ENCODE measurements at places on chromosomes 7 and 10. TPM values are rescaled to one million over a fixed set of nuclear protein-coding genes. Genes with fewer than 3 reads are reported as not detected.

PALD1 gene
- polyA plus RNA-seq = not detected

DNA sequence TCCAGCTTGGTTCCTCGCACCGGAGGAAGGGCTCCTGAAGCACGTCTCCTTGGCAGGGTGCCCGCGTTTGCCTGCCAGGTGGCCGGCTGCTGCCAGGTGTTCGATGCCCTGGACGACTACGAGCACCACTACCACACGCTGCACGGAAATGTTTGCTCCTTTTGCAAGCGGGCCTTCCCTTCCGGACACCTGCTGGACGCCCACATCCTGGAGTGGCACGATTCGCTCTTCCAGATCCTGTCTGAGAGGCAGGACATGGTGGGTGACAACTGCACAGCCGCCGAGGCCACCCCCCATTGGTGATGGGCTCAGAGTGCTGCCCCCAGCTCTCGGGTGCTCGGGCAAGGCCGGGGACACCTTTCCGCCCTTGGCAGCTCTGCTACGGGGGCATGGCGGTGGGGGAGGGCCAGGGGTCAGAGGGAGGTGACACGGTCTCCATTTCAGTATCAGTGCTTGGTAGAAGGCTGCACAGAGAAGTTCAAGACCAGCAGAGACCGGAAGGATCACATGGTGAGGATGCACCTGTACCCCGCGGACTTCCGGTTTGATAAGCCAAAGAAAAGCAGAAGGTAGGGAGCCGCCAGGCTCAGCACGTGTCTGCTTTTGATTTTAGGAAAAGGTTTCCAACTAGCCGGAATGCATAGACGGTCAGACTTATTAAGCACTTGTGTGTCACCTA is 1.1 kb downstream of the ZNF511 start:
- H3K27ac ChIP-seq = peak overlapping the region; percentile 99
- peaks cover 18% of the 10 kb centered on the region for H3K4me1 ChIP-seq
- peaks cover 26% of the 10 kb centered on the region for H3K36me3 ChIP-seq
- DNase-seq = no peak
- no peaks in the 10 kb centered on the region for H3K27me3 ChIP-seq

DNA sequence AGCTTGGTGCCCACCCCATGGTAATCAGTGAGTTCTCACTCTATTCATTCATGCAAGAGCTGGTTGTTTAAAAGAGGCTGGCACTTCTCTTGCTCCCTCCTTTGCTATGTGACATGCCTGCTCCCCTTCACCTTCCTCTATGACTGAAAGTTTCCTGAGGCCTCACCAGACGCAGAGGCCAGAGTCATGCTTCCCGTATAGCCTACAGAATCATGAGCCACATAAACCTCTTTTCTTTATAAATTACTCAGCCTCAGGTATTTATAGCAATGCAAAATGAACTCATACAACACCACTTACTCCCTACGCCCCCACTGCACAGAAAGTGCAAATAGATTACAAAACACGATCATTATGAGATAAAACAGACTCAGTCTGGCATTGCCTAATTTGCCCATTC is 39.0 kb downstream of the SEC61G start:
- H3K4me3 ChIP-seq = no peak overlapping the region
- H3K27me3 ChIP-seq = no peaks in the 10 kb centered on the region

- no peaks in the 10 kb centered on the region for H3K4me1 ChIP-seq
- H3K36me3 ChIP-seq = no peaks in the 10 kb centered on the region
- no peak overlapping the region for H3K4me3 ChIP-seq
- DNase-seq = no peak
Measured at GRCh38 chr7:46386428-46387399, 465.6 kb upstream of the IGFBP3 start.

FLNC gene
- not detected for polyA plus RNA-seq

BTAF1 gene
- 9.6 TPM for polyA plus RNA-seq

- no peak overlapping the region for H3K4me3 ChIP-seq
- no peak overlapping the region for H3K27ac ChIP-seq
- no peak for DNase-seq
- H3K27me3 ChIP-seq = no peaks in the 10 kb centered on the region
- no peaks in the 10 kb centered on the region for H3K36me3 ChIP-seq
- peaks cover 21% of the 10 kb centered on the region for H3K4me1 ChIP-seq
Measured at GRCh38 chr10:32982293-32982709, 24.3 kb upstream of the ITGB1 start.

GRCh38 chr7:84820481-84820880 is 366.4 kb downstream of the SEMA3D start:
- H3K36me3 ChIP-seq = no peaks in the 10 kb centered on the region
- no peak for DNase-seq
- H3K4me1 ChIP-seq = no peaks in the 10 kb centered on the region
- H3K4me3 ChIP-seq = no peak overlapping the region
- H3K27ac ChIP-seq = no peak overlapping the region

CHAT gene
- polyA plus RNA-seq = not detected

NXPH1 gene
- polyA plus RNA-seq = not detected

C10orf53 gene
- polyA plus RNA-seq = not detected

DNA sequence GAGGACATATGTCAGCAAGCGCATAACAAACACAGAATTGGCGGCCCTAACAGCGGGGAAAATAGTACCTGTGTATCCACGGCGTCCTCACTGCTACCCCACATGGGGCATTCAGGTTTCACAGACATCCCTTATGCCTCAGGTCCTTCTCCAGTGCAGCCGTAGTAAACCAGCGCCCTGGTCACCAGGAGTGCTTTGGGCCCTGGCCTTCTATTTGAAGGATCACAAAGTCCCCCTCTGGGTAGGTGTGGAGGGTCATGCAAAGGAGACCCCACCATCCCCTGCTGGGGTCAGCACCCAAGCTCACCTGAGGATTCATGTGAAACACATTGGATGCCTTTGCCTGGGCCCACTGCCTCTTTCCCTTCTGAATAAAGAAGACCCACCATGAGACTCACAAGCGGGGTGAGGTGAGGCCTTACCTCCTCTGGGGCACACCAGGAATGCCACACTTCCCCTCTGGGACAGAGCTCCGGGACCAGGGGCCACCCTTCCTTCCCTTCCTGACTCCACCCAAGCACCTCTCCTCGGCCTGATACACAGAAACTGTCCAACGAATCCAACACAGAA is 18.8 kb downstream of the CLRN3 start:
- no peaks in the 10 kb centered on the region for H3K36me3 ChIP-seq
- H3K4me1 ChIP-seq = no peaks in the 10 kb centered on the region
- no peak overlapping the region for H3K4me3 ChIP-seq
- H3K27ac ChIP-seq = no peak overlapping the region

DNA sequence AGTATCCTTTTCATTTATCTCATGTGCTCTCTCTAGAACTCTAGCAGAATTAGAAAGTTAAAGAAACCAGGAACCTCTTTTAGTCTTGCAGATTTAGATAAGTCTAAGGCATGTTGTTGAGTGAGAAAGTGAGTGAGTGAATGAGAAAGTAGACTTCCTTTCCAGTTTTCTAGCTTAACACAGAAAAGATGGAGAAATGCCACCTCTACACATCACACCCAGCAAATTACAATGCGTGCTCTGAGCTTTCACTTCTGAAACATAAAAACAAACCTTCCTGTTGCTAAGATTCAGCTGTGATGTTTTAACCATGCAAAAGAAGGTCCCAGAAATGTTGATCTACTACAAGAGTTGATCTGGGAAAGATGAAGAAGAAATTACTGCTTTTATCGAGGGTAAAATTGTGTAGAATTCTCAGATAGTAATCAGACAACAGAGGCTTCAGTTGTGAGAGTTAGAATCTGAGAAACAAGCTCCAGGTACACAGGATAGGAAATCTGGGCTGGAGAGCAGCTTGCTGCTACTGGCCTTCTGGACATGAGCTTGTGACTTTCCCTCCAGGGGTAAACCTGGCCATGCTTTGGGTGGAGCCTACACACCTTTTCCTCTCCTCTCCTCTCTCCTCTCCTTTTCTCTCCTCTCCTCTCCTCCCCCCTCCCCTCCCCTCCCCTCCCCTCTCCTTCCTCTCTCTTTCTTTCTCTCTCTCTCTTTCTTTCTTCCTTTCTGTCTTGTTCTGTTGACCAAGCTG is 4.6 kb downstream of the CYP3A5 start:
- no peak overlapping the region for H3K4me3 ChIP-seq
- no peaks in the 10 kb centered on the region for H3K36me3 ChIP-seq
- no peak overlapping the region for H3K27ac ChIP-seq
- peaks cover 6% of the 10 kb centered on the region for H3K4me1 ChIP-seq

DNA sequence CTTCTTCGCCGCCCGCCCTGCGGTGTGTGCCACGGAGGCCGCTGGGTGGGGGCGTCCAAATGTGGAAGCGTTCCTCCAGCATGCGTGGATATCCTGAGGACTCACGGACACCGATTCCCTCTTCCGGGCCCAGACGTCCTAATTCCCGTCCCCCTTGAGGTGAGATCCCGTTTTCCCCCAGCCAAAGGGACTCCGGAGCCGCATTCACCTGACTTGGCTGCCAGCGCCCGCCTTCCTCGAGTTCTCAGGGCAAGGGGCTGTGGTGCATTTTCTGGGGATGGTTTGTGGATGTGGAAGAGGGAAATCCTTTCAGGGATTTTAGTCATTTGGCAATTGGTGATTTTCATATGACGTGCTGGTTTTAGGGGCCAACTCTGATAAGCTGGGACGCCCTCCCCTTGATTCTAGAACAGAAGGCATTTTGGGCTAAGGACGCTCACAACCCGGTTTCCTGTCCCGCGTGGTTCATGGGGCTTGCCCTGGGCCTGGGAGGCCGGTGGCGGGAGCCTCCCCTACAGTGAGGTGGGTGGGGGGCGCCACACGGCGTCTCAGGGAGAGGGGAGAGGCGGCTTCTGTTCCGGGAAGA is 165.4 kb downstream of the ACTR3B start:
- no peak overlapping the region for H3K4me3 ChIP-seq
- H3K4me1 ChIP-seq = no peaks in the 10 kb centered on the region
- H3K27me3 ChIP-seq = peaks cover 4% of the 10 kb centered on the region
- no peak overlapping the region for H3K27ac ChIP-seq
- DNase-seq = no peak

DNA sequence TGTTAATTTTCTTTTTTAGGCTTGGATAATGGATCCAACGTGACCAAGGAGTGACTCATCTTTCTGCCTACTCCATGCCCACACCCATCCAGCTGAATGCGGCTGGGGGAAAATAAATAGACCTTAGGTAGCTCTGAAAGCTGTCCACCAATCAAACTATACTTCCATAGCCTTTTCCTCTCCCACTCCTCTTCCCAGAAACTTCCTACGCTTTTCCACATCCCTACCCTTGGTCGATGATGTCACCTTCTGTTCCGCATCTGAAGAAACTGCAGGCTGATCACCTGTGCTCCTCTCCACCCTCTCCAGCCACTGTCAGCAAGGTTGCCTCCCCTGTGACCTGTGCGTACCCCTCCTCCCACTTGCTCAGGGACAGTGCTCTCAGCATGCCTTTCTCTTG is 359.8 kb upstream of the KLF6 start:
- no peak overlapping the region for H3K27ac ChIP-seq
- H3K27me3 ChIP-seq = no peaks in the 10 kb centered on the region
- H3K4me3 ChIP-seq = no peak overlapping the region
- no peaks in the 10 kb centered on the region for H3K36me3 ChIP-seq
- H3K4me1 ChIP-seq = no peaks in the 10 kb centered on the region
- no peak for DNase-seq

DNA sequence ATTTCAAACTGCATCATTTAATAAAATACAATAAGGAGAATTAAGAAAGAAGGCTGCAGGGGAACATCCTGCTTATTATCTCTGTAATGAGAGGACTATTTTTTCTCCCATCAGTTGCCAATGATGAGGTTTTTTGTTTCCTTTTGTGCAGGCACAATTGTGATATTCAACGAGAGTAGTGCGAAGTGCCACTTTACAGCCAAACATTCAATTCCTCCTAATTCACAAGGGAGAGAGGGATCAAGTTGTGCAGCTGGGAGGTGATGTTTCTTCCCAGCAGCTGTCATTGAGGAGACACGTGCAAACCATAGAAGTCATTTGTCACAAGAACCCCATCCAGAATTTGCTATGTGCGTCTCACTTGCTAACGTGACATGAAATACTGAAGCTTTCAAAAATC is 81.6 kb upstream of the ICA1 start:
- H3K27ac ChIP-seq = no peak overlapping the region
- H3K4me1 ChIP-seq = no peaks in the 10 kb centered on the region
- no peak for DNase-seq
- H3K36me3 ChIP-seq = no peaks in the 10 kb centered on the region
- H3K27me3 ChIP-seq = peaks cover 5% of the 10 kb centered on the region

SLK gene
- 3.3 TPM for polyA plus RNA-seq

- no peak overlapping the region for H3K27ac ChIP-seq
- no peak overlapping the region for H3K4me3 ChIP-seq
- no peaks in the 10 kb centered on the region for H3K36me3 ChIP-seq
- no peak for DNase-seq
Measured at GRCh38 chr10:118204292-118204943, 137.7 kb downstream of the FAM204A start.

- H3K36me3 ChIP-seq = no peaks in the 10 kb centered on the region
- no peak overlapping the region for H3K4me3 ChIP-seq
- peaks cover 8% of the 10 kb centered on the region for H3K27me3 ChIP-seq
- no peak overlapping the region for H3K27ac ChIP-seq
- no peak for DNase-seq
- H3K4me1 ChIP-seq = no peaks in the 10 kb centered on the region
Measured at GRCh38 chr7:87920578-87920977, 13.5 kb upstream of the ADAM22 start.

DNA sequence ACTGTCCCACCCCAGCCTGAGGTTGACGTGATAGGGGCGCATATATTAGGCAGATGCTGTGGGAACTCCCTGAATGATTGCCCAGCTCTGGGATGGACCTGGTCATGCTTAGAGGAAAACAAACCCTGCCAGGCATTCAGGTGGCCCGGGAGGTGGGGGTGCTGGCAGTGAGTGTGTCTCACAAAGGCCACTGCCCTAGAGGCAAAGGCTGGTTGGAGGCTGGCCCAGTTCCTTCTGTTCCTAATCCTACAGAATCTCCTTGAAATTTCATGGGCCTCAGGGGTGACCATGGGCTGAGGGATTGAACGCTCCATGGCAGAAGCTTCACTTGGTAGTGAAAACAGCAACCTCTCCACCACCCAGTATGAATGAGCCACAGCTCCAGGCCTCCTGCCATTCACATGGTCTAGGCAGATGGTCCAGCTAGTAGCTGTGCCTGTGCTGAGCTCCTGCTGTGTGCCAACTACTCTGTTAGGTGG is 25.6 kb downstream of the ADRA2A start:
- no peaks in the 10 kb centered on the region for H3K36me3 ChIP-seq
- no peaks in the 10 kb centered on the region for H3K27me3 ChIP-seq
- no peak overlapping the region for H3K27ac ChIP-seq
- H3K4me1 ChIP-seq = no peaks in the 10 kb centered on the region
- no peak overlapping the region for H3K4me3 ChIP-seq

TCF7L2 gene
- polyA plus RNA-seq = 0.38 TPM

All from CD4-positive, CD25-positive, alpha-beta regulatory T cell (primary cell).